ENCODE measurements at places on chromosomes 12 and 14.
A peak's percentile ranks its signal among the peaks of the same experiment; 100 is the strongest.

GRCh38 chr12:87336814-87337336, 692.3 kb downstream of the C12orf50 start:
- DNase-seq = no peak

DNA sequence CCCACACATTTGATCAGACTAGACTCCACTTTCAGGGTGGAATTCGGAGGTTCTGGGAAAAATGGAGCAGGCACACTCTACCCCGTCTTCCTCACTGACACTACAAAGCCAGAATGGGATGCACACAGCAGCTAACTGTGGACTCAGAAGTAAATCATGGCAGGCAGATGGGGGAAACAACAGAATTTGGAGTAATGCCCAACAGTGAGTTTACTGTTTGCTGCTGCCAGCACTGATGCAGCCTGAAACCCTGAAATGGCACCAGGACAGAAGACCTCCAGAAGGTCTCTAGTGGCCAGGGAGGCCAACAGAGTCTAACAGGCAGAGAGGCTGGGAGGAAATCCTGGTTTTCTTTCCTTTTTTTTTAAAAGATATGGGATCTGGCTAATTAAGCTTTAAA, 24.6 kb downstream of the KCTD10 start:
- DNase-seq = no peak

GRCh38 chr14:92789457-92790089, 4.5 kb upstream of the GOLGA5 start:
- DNase-seq = no peak

- DNase-seq = peak; percentile 47
Observed at GRCh38 chr12:47741340-47741703, 16.0 kb upstream of the ENDOU start.

GRCh38 chr12:3185260-3185870, 108.2 kb downstream of the TSPAN9 start:
- DNase-seq = no peak

GRCh38 chr12:65948320-65949008, 124.2 kb downstream of the HMGA2 start:
- DNase-seq = peak; percentile 55

DNA sequence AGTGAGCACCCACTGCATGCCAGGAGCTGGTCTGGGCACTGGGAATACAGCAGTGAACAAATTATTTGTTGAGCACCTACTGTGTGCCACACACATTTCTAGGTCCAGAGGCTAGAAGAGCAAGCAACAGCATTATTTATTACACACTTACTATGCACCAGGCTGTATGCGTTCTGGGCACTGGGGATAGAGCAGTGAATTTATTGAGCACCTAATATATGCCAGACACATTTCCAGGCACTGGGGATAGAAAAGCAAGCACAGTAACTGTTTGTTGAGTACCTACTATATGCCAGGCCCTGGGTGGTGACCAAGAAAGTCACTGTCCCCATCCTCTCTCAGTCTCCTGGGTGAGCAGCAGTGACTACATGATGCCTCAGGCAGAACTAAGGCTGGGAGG, 107.5 kb upstream of the NCOR2 start:
- no peak for DNase-seq

GRCh38 chr12:78096909-78097597, 266.4 kb downstream of the NAV3 start:
- DNase-seq = no peak

GRCh38 chr14:104227806-104228205, 89.4 kb downstream of the KIF26A start:
- DNase-seq = no peak

DNA sequence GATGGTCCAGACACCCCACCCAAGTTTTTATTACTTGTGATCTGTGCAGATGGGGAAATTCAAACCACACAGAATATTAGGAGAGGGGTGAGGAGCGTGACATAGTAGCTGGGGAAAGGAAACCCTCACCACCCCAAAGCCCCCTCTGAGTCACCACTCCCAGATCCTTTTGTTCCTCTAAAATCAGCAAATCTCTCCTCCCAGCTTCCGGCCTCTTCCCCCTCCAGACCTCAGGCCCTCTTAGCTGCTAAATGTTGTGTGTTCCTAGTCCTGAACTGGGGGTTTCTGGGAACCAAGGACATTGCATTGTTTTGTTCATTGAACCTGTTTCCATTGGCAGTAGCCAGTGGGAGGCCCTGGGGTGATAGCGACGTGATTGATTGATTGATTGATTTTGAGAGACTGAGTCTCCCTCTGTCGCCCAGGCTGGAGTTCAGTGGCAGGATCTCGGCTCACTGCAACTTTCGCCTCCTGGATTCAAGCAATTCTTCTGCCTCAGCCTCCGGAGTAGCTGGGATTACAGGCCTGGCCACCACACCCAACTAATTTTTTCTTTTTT, 5.9 kb upstream of the ORAI1 start:
- no peak for DNase-seq

- DNase-seq = peak; percentile 54
Observed at GRCh38 chr14:34874386-34875030, 652 bp downstream of the BAZ1A start.

DNA sequence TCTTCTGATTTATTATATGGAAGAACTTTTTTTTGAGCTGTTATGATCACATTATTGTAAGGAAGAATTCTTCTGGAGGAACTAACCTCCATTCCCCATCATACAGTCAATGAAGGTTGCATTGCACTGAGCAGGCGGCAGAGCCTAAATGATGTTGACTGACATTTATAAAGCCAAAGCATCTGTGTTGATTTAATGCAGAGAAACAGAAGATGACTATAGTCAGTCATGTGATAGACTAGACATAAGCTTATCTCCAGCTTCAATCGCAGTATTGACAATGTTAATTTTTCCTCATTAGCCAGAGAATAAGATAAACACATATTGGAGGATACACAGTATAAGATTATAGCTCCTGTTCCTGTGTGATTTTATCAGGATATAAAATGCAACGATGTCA, 82.0 kb downstream of the PRICKLE1 start:
- no peak for DNase-seq

DNA sequence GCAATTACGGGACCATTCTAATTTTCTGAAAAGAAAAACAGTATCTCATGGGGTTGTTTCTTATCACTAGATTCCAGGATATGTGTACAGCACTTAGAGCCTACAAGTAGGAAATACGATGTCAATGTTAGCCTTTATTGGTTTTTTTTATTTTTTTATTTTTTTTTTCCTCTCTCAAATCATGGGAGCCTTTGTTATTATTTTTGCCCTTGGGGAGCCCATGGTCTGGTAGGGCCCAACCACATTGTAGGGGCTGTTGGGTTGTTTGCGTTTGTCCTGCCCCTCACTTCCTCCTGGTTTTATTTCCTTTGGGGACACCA, 5.9 kb downstream of the MORN3 start:
- DNase-seq = no peak

- no peak for DNase-seq
Observed at GRCh38 chr12:47021298-47021697, 58.1 kb upstream of the PCED1B start.

- no peak for DNase-seq
Observed at GRCh38 chr12:48203192-48203591, at the start of gene OR10AD1. Gene OR10AD1, minus strand, starts transcription at chr12:48203292. Its CDS starts 0 bp downstream, at chr12:48203292.

DNA sequence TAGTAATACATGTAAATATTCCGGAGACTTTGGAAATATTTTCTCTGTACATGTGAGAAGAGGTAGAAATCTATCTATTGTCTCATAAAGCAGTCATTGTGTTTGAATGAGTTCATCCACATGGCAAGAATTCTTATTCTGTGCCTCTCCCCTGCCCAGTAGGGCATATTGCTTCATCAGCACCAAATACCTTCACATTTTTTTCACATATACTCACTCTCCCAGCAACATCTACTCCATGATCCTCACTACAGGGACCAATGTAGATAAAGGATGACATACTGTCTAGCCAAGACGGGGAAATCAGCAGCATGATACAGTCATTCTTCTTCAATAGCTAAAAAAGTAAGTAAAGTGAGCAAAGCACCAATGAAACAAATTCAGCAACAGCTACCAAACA, 1.3 kb upstream of the TAS2R14 start:
- no peak for DNase-seq

DNA sequence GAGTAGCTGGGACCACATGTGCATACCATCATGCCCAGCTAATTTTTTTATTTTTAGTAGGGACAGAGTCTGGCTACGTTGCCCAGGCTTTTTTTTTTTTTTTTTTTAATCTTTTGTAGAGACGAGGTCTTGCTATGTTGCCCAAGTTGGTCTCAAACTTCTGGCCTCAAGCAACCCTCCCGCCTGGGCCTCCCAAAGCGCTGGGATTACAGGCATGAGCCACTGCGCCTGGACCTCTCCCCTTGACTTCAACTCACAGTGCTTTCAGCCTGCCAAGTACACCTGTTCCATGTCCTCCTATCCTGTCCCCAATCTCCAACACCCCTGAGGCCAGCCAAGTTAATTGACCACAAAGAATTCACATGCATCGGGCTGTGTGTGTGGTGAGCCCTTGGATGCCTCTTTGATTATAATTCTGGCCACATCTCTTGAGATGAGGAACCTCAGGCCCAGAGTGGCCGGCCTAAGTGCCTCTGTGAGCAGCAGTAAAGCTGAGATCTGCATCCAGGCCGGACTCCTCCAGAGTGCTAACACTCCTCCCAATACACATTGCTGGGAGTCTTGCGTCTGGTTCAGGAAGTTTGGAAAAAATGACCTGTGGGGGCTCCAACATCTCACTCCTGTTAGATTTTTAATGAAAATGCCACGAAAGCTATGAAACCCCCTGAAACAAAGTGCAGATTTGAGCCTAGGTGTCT, 6.8 kb downstream of the RAB35 start:
- DNase-seq = no peak

- no peak for DNase-seq
Observed at GRCh38 chr14:91004987-91005386, 55.5 kb downstream of the RPS6KA5 start.

GRCh38 chr12:113185180-113186032, at the start of the genes DDX54 and RITA1:
Gene DDX54, minus strand, starts transcription at chr12:113185478. Its CDS starts 27 bp downstream, at chr12:113185451.
Gene RITA1, plus strand, starts transcription at chr12:113185721. Its CDS starts 1,026 bp downstream, at chr12:113186747.
- peak; percentile 82 for DNase-seq

GRCh38 chr14:44782775-44783238, 178.9 kb downstream of the KLHL28 start:
- DNase-seq = no peak

- DNase-seq = no peak
Observed at GRCh38 chr12:2836574-2836973, 1.7 kb upstream of the NRIP2 start.

DNA sequence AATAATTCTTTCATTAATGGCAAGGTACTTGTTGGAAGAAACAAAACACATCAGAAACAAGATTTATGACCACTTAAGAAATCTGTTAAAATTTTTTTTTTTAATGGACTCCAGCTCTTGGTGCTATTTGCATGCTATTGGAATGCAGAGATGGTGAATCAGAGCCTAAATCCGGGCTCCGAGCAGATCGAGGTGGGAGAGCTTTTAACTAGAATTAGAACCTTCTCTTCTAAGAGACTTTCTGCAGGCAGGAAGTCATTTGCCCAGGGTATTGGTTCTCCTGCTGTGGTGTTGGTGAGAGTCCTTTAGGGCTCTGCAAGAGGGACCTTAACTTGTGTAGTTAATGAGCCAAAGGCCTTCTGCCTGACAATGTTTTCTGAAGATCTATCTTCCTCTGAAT, 419.4 kb downstream of the SNAPC1 start:
- no peak for DNase-seq

- no peak for DNase-seq
Observed at GRCh38 chr14:51394804-51395203, 154.8 kb downstream of the TMX1 start.

- peak; percentile 94 for DNase-seq
Observed at GRCh38 chr12:47736877-47737676, 11.8 kb upstream of the ENDOU start.

GRCh38 chr14:78997811-78998210, 827.6 kb downstream of the NRXN3 start:
- no peak for DNase-seq

DNA sequence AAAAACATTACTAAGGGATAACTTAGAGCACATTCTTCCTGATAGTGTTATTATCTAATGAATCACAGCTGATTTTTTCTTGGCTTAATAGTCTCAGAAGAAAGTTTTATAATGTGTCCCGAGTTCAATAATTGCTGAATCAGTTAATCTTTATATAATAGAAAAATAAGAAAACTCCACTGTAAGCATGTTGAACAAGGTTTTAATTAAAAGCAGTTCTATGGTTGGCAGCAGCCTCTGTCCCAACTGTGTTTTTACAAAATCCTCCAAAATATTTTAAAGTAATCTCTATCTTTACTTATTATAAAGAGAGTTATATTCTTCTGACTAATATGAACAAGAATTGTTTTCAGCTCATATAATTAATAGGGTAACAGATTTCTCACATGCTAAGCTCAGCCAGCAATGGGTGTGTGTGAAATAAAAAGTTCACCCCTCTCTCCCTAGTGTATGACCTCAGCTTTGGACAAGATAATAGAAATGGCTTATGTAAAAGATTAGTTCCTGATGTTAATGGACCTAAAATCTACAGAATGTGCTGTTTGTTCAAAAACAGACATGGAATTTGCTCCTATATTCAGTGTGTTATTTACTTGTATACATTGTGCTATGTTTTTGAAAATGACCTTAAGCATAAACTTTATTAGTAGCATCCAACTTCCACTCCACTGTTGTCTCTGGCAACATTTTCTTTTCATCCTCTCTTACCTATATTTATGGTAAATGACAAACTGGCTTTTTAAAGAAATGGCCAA, 67.1 kb upstream of the DCN start:
- no peak for DNase-seq

- DNase-seq = no peak
Observed at GRCh38 chr12:87982208-87982607, 47.0 kb downstream of the C12orf50 start.

DNA sequence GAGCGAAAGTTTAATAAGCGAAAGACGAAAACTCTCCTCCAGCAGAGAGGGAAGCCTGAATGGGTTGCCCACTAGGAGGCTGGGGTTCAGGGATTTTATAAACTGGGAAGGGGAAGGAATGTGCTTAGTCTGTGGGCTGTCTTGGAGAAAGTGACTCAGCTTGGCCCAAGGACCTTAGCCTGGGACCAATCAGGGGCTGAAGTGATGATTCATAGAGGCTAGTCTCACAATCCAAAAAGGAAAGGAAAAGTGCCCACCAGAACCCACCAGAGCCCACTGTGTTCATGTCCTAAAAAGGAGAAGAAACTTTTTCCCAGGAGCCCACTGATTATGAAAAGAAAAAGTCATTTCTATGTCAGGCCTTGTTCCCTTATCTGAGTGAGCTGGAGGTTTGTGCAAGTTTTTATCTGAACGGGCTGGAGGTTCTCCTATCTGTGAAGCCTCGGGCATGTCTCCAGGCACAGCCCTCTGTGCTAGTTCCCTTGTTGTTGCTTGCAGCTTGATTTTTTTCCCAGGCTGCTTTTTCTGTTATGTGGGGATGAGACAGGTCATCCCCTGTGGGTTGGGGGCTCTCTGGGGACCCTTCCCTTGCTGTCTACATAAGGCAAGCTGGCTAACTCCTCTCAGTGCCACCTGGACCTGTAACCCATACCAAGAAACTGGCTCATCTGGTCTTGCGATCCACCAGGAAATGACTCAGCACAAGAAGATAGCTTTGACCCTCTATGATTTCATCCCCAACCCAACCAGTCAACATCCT, 8.3 kb upstream of the GOLGA5 start:
- DNase-seq = peak; percentile 71

- DNase-seq = no peak
Observed at GRCh38 chr12:24911271-24911791, 37.6 kb downstream of the BCAT1 start.

GRCh38 chr14:101715210-101716076, 46.1 kb upstream of the PPP2R5C start:
- DNase-seq = peak; percentile 2

- peak; percentile 38 for DNase-seq
Observed at GRCh38 chr12:56839915-56840325, 76.8 kb downstream of the HSD17B6 start.
